ENCODE measurements at places on chromosomes 11 and 22.

DNA sequence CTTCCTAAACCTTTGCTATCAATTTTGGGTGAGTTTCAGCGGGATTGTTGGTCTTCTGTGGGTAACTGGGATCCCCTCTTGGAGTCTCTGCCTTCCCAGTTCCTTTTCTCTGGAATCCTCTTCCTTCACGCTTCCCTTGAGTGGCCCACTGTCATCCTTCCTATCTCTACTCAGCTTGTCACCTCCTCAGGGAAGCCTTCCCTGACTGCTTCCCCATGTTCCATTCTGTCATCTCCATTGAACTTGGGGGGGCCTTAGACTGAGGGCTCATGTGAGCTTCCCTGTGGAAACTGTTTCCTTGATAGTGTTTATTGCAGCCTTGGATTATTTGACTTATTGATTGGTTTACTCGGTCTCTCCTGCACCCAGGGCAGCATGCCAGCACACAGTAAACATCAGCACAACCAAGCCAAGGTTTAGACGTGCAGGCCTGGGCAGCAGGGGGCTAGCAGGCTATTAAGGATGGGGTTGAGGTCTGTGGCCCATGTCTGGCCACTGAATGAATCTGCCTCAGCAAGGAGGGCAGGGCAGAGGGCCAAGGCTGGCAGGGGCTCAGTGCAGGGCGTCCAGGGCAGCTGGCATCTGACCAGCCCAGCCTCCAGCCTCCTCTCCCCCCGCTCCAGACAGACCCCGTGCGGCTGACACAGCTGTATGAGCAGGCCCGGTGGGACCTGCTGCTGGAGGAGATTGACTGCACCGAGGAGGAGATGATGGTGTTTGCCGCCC, 7.2 kb downstream of the TRPT1 start:
- no peak for DNase-seq

DNA sequence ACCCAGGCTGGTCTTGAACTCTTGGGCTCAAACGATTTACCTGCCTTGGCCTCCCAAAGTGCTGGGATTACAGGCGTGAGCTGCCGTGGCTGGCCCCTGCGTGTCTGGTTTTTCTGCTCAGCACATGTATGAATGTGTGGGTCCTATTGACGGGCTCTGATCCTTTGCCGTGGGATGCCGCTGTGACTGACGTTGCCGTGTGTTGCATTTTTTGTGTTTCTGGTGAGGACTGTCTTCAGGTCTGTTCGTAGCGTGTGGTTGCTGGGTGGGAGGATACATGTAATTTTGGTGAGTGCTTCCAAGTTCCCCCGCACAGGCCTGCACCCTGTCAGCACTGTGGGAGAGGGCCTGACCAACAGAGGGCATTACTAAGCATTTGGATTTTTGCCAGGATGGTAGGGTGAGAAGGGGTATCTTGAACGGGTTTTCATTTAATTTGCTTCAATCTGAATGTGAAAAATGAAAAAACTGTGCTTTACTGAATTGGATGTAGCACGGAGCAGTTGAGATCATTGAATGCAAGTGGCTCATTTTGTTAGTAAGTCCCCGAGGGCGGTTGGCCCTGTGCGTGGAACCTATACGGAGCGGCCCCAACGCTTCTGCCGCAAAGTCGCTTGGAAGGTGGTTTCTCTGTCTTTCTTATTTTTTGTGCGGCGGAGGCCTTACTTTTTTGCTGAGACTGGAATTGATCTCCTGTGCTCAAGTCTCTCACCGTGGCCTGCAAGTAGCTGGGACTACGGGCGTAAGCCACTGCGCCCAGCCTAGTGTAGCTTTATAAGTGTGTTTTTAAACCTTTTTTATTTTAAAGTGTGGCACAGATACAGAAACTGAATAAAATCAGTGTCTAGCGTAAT, 8.2 kb downstream of the ZBED4 start:
- DNase-seq = no peak

- no peak for DNase-seq
Observed at GRCh38 chr11:57160665-57161064, 21.1 kb upstream of the LRRC55 start.

DNA sequence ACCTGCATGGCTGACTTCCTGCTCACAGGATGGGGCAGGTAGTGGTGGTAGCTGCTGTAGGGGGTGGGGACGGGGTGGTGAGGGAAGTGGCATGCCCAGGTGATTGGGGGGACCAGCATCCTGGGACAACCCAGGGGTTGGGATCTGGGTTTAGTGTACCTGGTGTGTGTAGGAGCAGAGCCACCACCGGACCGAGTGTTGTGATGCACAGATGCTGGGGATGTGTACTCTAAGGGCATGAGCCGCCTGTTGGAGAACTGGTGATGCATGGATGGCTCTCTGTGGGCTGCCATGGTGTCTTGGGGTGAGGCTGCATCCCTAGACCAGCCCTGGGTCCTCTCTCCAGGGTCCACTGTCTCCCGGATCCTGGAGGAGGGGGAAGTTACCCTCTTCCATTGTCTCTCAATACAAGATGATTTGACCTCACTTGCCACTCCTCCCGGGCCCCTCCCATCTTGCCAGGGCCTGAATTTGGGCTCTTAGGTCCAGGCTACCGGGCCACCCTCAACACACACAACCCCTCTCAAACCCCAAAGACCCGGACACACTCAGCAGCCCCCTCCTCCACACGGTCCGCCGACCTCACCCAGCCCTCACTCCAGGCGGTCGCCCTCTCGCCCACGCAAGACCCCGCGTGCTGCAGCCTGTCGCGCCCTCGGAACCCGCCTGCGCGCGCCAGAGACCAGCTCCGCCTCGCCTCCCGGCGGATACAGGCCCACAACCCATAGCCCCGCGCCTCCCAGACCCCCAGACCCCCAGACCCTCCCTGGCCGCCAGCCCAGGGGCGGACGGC, 619 bp downstream of the LRRC75B start:
- no peak for DNase-seq
